ENCODE measurements at places on chromosomes 16 and 17. TPM values are rescaled to one million over a fixed set of nuclear protein-coding genes. Genes with fewer than 3 reads are reported as not detected.

DNA sequence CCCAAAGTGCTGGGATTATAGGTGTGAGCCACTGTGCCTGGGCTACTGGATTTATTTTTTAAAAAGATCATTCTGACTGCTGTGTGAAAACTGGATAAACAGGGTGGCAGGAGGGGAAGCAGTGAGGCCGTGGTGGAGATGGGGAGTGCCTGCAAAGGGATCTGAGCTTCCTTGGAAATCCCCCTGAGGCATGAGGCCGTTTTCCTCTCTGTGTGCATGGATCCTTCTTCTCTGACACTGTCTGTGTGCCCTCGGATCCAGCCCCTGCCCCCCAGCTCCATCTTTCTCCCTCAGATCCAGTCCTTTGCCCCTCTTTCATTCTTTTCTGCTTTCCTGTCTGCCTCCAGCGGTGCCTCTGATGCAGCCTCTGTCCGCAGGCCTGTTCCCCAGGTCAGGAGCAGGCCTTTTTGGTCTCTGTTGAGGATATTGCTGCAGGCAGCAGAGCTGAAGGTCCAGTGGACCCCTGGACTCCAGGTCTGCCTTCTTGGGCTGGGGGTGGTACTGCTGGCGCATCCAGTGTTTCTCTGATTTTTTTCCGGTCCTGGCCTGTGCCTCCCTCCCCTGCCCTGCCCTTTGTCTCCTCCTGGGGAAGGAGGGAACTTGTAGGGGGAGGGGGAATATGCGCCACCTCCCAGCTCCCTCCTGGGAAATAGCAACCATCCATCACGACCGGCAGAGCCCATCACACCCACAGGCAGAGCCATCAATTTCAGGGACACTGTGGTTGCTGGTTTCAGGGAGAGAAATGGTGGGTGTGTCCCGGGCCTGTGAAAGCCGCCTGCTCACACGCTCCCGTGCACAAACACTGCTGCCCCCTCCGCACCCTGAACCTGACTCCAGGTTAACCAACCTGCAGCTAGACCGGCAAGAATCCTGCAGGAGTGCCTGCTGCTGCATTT, 17.0 kb downstream of the MGAT5B start:
- DNase-seq = no peak

DNA sequence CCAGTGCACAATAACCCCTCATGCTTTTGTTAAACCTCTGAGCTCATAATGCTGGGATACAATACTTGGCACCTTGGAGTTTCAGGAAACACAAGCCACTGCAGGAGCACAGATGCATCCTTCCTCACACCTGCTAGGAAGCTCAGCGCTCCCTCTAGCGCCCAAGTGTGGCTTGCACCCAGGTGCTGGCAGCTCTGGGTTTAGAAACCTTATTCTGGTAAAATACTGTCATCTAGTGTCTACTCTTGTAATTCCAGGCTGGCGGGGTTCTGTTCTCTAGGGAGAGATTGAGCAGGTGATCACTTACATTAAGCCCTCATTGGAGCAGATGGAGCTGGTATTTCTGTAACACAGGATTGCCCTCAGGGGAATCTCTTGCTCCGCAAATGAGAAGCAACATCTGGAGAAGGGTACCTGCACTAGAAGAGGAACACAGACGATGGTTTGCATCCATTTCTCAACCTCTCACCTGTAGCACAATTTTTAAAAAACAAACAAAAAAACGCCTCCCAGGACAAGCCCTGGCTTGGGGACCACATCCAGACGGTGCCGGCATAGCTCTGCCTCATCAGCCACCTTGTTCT, 1.5 kb downstream of the CCL1 start:
- DNase-seq = peak; percentile 77

DNA sequence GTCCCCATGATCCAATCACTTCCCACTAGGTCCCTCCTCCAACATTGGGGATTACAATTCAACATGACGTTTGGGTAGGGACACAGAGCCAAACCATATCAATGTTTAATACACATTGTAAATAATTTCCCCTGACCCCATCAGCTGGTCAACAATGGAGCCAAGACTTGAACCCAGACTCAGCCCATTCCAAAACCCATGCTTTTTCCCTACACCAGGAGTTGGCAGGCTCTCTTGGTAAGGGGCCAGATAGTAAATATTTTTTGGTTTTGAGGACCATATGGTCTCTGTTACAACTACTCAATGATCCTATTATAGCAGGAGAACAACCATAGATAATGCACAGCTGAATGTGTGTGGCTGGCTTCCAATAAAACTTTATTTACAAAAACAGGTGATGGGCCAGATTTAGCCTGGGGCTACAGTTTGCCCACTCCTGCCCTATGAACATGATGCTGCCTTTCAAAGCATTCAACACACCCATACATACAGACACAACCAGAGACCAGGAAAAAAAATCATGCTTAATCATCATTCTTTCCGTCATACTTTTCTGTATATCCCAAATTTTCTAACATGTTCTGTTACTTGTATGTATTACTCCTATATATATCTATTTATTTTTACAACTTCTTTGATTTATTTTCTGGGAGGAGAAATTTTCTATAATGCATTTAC, 22.1 kb upstream of the MSI2 start:
- DNase-seq = no peak

DNA sequence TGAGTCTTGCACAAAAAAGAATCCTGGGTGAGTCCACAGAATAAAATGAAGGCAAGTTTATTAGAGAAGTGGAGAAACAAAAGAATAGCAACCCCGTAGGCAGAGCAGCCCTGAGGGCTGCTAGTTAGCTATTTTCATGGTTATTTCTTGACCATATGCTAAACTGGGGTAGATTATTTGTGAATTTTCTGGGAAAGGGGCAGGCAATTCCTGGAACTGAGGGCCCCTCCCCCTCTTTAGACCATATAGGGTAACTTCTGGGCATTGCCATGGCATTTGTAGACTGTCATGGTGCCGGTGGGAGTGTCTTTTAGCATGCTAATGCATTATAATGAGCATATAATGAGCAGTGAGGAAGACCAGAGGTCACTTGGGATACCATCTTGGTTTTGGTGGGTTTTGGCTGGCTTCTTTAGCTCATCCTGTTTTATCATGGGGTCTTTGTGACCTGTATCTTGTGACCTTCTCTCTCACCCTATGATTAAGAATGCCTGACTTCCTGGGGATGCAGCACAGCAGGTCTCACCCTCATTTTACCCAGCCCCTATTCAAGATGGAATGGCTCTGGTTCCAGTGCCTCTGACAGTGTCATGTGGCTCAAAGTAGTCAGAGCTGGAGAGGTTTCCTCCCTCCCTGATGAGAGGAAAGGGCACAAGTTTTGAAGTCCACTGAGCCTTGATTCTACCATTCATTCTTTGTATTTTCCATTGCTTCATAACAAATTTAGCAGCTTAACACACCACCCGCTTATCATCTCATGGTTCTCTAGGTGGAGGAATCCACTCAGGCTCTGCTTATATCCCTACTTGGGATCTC, 55.7 kb upstream of the LGALS9 start:
- DNase-seq = no peak

The CCL1 gene
- polyA plus RNA-seq = not detected

GRCh38 chr17:64297467-64298088, 34.5 kb upstream of the TEX2 start:
- DNase-seq = no peak

DNA sequence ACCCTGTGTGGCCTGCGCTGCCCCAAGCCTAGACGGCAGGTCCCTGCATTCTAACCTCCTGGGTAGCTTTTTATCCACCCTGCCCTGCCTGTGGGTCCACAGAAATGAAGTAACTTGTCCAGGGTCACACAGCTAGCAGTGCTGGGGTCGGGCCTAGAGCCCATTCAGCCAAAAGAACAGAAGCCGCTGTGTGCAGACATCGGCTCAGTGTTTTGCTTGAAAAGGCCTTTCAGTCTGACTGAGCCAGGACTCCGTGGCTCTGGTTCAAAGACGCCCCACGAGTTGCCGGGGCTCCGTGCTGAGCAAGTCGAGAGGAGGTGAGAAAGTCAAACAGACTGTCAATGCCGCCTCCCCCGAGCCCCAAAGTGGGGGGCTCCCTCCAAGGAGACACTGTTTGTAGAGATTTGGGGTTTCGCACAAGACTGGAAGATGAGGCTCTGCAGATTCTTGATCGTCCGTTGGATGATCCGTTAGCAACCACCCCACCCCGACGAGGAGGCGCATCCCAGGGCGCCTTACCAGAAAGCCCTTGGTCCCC, 226.2 kb downstream of the NTN1 start:
- no peak for DNase-seq

GRCh38 chr17:8436844-8437171, 1.1 kb downstream of the NDEL1 start:
- no peak for DNase-seq

The SLC47A1 gene
- polyA plus RNA-seq = 39.5 TPM

The TAC4 gene
- polyA plus RNA-seq = not detected

DNA sequence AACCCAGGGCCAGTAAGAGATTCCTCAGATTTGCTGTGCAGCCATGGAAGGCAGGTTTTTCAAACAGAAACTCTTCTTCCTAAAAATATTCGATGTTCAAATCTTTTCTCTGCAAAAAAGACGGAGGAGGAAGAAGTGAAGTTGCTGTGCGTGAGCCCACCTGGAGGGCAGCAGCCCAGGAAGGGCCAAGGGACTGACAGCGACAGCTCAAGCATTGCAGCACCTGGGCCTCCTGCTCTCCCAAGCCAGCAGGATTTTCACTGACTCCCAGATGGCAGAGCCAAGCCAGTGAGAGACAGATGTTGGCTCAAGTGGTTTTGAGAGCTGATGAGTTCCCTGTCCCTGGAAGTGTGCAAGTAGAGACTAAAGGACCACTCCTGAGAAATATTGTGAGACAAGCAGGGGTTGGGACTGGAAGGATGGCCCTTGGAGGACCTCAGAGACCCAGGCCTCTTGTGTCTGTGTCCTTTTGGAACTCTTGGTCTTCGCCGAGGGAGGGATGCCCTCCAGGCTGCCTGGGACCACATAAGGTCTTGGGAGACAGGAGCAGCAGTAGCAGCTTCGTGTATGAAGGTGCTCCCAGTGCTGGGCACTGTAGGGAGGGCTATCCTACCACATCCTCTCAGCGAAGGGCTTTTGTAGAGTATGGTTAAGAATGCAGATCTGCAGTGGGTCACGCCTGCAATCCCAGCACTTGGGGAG, 29.3 kb upstream of the TNFRSF13B start:
- DNase-seq = no peak

DNA sequence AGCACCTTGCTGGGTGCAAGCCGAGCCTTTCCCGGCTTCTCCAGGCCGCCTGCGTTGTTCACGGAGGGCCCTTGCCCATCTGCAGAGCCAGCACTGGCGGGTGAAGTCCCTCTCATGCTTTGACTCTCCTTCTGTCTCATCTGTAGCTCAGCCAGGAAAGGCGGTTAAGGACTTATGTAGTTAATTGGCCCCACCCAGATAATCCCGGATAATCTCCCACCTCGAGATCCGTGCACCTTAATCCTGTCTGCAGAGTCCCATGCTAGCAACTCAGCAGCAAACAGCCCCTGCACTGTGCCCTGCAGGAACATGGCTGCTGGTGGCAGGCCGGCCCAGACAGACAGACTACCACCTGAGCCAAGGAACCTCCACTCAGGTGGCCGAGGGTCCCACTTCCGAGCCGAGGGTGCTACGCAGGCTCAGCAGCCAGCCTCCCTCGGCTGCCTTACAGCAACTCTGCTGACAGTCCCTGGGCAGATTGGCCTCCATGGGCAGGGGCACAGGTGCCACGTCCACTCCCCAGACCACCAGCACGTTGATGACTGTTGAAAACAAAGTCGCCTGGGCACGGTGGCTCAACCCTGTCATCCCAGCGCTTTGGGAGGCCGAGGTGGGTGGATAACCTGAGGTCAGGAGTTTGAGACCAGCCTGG, 16.9 kb downstream of the RAB40C start:
- no peak for DNase-seq

The VTN gene
- 3,352 TPM for polyA plus RNA-seq

- no peak for DNase-seq
Observed at GRCh38 chr16:70364399-70364798, 17.7 kb downstream of the DDX19A start.

The KRTAP9-4 gene
- not detected for polyA plus RNA-seq

GRCh38 chr17:51120357-51120738, 320 bp downstream of the SPAG9 start:
- DNase-seq = no peak

GRCh38 chr16:5850632-5851392, 753.2 kb upstream of the EEF2KMT start:
- no peak for DNase-seq

The ABCA9 gene
- polyA plus RNA-seq = 5.1 TPM

DNA sequence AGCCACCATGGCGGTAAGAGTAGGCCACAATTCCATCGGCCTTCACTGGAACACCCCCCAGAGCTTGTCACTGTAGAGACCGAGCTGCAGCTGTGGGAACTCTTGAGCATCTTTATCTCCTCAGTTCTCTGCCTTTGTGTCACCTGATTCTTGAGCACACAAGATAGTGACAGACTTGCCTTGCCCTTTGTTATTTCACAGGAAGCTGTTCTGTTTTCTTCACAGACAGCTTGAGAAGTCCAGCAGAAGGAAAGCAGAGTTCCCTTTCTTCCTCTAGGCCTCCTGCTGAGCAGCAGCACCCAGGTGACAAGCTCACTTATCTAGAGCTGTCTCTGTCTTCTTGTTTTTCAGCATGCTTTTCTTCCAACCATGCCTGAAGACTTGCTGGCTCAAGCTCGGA, 38.4 kb upstream of the ENDOV start:
- no peak for DNase-seq

The CCL13 gene
- 0.12 TPM for polyA plus RNA-seq

The SLC6A2 gene
- polyA plus RNA-seq = 0.07 TPM
